ENCODE measurements at places on chromosomes 3 and 15.

GRCh38 chr3:380801-381200 is 184.2 kb downstream of the CHL1 start:
- no peak for DNase-seq

DNA sequence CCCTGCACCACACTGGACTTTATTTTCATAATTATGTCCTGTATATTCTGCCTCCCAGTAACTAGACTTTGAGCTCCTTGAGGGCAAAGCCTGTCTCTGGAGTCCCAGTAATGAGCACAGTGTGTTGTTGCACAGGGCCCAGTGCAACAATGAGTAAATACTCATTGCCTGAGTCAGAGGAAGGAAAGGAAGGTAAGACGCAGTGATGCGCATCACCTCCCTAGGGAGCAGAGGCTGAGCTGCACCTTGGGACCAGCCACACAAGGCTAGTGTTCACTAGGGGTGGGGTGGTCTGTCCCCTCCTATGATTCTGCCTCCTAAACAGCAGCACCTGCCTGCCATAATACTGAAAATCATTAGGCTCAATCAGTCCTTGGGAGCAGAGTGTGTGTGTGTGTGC is 86.6 kb upstream of the ADAMTSL3 start:
- no peak for DNase-seq

GRCh38 chr15:28260722-28261121 is 61.3 kb downstream of the HERC2 start:
- DNase-seq = no peak

DNA sequence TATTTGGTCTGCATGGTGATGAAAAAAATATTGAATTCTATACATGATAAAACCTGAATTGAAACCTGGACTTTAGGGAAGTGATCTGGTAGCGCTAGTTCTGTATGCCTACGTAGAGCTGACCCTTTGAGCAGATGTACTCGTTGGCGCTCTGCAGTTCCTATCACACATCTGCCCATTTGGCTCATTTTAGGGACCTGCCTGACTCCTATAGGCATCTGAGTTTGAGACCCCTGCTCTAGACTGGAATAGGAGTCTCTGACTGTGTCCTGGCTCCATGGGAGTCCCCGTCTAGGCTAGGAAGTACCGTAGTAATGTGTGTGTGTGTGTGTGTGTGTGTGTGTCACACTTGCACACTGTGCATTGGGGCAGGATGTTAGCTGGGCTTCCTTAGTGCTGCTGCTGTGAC is 21.2 kb downstream of the STARD5 start:
- DNase-seq = no peak

GRCh38 chr3:129320825-129321487 is 42.3 kb downstream of the HMCES start:
- DNase-seq = no peak

- no peak for DNase-seq
These were observed 74.5 kb downstream of the NSUN3 start for GRCh38 chr3:94137377-94137776.

DNA sequence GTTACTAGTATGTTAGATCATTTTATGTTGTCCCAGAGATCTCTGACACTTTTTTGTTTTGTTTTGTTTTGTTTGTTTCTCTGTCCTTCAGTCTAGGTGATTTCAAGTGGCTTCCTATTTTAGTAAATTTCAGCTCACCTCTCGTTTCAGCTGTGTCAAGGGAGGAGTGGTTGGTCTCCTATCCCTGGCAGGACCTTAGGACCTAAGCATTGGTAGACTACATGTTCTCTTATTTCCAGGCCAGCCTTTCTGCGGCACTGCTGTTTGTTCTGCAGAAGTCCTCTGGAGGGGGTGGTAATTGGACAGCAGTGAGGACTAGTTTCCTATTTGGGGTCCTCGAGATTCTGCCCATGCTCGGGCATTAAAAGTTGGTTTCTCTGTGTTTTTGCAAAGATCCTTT is 31.8 kb downstream of the MGA start:
- no peak for DNase-seq

Data from GM10248 (cell line).